RWPE1 (cell line): ENCODE measurements at places on chromosomes 12 and 14.

DNA sequence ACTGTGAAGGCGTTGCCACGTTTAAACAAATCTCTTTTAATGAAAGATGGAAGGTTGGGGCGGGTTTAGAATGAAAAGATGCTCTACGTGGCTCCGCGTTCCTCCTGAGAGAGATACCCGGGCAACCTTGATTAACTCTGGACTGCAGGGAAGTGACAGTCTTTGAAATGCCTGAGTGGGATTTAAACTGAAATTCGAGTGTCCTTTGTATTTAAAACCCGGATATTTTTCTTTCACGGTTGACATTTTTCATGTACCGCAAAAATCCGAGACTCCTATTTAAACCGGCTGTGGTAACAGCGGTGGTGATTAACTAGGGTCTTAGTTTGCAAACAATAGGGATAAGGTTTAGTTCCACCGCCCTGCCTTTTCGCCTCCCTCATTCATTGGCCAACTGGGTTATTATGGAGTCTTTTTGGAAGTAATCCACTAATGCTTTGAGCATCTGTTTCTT lies 707 bp downstream of the G2E3 start:
- peak; percentile 25 for DNase-seq

DNA sequence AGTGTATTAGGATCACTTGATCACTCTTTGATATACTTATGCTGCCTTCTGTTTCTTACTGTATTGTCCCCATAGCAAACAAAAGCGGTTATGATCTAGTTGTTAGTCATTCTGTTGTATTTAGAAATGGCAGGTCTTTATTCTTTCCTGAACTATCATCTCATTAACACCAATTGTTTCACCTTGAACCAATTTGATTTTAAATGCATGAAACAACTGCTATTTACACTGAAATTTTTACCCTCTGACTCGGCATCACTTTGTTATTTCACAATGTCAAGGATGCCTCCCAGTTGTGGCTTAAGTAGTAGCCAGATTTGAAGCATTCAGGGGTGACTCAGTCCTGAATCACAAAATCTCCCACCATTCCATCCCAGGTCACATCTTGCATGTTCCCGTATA lies 303.5 kb downstream of the EGLN3 start:
- peak; percentile 87 for DNase-seq

GRCh38 chr12:31655208-31655607 lies 4.3 kb upstream of the ETFBKMT start:
- DNase-seq: no peak

DNA sequence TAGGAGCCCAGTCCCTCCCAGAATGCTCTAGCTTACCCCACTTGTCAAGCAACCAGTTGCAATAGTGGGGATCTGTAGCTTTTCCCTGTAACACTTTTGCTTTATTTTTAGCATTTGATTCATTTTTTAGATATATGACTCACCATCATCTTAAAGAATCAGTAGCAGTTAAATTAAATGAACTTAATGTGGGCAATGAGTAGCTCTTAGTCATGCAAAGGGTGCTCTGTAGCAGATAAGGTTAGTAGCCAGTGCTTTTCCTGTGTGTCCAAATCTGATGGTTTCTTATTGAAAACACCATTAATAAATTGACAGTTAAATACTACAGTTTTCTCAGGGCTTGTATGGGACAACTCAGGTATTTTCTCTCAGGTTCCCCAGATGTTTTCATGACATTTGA lies 311.8 kb downstream of the RERGL start:
- no peak for DNase-seq

GRCh38 chr12:29843036-29843435 lies 59.3 kb upstream of the TMTC1 start:
- DNase-seq: no peak

GRCh38 chr12:131921866-131922769 lies 7.0 kb upstream of the PUS1 start:
- DNase-seq: no peak

GRCh38 chr12:111412830-111413441 lies 7.2 kb downstream of the SH2B3 start:
- no peak for DNase-seq

GRCh38 chr14:102144914-102145313 lies 5.2 kb downstream of the WDR20 start:
- DNase-seq: no peak

GRCh38 chr12:99131751-99132199 lies 486.7 kb downstream of the APAF1 start:
- DNase-seq: no peak

DNA sequence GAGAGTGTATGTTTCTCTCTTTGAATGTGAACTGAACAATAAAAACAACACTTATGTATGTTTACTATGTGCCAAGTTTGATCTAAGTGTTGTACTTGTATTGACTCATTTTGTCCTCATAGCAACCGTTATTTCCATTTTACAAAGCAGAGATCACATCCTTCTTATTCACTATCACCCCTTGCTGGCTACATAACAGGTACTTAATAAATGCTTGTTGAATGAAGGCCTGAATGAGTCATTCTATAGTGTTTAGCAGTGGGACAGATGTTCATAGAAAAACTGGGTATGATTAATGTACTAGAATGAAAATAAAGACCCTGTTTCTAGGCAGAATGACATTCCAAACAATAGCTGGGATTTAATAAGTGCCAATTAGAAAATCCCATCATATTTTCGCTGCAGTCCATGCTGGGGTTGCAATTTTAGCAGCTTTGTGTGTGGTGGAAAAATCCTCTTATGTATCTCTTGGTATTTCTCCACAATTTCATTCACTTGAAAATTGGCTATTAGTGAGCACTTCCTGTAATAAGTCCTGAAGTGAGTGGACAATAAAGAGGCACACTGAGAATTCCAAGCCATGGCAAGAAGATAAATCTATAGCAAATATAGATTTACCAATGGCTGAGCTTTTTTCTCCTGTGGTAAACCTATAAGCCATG lies 86.0 kb downstream of the FAR2 start:
- DNase-seq: peak; percentile 13

GRCh38 chr12:3000548-3001275 lies 41.5 kb downstream of the TEAD4 start:
- DNase-seq: no peak

- DNase-seq: peak; percentile 3
Measured at GRCh38 chr12:45112306-45112705, 61.4 kb upstream of the DBX2 start.

DNA sequence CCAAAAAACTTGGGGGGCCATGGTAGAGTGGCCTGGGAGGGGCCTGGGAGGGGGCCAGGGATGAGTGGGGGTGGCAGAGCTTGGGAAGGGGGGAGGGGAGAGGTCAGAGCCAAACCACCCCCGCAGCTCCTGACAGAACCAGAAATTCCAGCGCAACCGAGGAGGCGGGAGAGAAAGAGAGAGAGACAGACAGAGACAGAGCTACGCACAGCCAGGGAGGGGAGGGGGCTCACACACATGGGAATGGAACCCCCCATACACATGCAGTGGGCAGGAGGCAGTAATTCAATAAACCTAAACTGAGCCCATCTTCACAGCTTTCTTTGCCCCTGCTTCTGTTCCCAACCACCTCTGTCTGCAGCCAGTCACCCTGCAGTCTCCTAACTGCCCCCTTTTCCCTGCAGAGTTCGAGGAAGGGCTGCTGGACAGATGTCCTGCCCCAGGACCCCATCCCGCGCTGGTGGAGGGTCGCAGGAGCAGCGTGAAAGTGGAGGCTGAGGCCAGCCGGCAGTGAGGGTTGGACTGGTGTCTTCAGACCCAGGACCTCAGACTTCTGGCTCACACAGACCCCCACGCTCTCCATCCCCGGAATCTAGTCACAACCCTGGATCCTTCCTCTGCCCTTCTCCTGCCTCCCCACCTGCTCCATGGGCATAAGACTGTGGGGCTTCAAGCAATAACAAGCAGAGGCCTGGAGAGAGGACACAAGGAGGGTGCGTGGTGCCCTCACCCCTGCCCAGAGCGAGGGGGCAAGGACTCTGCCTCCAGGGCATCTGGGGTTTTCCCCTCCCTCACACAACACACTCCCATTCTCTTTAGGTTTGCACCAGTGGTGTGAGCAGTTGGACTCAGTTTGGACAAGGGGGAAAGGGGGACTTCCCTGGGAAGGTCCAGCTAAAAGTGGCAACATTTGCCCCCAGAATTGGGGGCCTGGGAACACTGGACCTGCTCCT lies 5.6 kb downstream of the NAB2 start:
- DNase-seq: no peak

DNA sequence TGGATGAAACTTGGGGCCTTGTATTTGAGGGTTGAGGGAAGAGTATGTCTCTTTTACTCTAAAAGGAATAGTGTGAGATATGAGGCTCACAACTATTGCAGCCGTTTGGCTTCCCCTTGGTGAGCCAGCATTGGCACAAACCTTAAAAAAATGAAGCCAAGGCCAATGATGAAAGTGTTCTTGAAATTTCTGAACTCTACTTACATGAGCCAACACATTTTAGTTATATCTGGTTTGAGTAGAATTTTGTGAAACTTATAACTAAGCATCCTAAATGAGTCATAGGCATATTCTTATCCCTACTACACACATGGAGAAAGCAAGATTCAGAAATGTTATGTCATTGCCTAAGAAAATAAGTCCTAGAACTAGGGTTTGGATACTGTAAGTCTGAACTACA lies 55.3 kb upstream of the ACSS3 start:
- no peak for DNase-seq

DNA sequence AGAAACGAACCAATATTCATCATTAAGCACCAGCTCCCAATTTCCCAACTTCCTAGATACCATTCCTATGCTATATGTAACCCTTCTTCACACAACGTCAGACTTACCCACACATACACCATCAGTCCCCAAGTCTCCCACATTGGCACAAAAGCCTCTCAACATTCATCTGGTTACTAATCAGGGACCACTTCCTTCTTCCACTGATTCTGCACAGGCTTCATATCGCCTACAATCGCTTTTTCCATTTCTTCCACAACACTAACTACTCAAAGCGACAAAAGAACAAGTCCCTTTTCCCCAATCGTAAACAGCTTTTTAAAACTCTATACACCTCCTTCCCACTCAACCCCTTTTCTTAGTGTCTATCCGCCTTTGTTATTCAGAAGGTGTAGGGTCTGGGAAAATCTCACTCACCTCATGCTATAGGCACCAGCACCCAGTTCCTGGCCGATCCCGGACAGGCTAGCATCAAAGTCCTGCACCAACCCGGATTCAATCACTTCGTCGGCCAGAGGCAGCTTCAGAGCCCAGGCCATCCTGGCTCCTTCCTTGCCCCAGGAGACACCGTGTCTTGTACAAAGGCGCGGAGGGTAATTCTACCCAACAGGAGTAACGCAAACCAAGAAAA lies 936 bp downstream of the TFCP2 start:
- peak; percentile 13 for DNase-seq

DNA sequence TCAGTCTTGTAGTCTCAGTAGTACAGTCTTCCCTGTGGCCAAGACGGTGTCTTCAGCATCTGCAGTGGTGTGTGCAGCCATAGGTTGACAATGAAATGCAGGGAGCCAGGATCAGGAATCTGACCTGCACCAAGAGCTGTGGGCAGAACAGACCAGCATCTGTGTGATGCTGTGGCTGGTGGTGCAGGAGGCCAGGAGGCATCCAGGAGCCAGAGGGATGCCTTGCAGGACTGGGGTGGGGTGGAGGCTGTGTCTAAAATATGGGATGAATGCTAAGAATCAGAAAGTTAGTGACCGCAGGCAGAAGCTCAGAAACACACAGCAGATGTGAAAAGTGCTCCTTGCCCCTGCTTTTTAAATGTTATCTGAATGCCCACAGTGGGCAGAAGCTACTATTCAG lies 209.7 kb downstream of the CACNA1C start:
- no peak for DNase-seq

- DNase-seq: no peak
Measured at GRCh38 chr14:85793533-85793932, 263.6 kb downstream of the FLRT2 start.
